ENCODE measurements at places on chromosomes 1 and 21.

GRCh38 chr1:35079003-35079930 is at the start of gene ZMYM1:
TSS of gene ZMYM1 (plus strand) at chr1:35079385. CDS start at chr1:35093988, 14,603 bp downstream.
- peak; percentile 86 for ATAC-seq

DNA sequence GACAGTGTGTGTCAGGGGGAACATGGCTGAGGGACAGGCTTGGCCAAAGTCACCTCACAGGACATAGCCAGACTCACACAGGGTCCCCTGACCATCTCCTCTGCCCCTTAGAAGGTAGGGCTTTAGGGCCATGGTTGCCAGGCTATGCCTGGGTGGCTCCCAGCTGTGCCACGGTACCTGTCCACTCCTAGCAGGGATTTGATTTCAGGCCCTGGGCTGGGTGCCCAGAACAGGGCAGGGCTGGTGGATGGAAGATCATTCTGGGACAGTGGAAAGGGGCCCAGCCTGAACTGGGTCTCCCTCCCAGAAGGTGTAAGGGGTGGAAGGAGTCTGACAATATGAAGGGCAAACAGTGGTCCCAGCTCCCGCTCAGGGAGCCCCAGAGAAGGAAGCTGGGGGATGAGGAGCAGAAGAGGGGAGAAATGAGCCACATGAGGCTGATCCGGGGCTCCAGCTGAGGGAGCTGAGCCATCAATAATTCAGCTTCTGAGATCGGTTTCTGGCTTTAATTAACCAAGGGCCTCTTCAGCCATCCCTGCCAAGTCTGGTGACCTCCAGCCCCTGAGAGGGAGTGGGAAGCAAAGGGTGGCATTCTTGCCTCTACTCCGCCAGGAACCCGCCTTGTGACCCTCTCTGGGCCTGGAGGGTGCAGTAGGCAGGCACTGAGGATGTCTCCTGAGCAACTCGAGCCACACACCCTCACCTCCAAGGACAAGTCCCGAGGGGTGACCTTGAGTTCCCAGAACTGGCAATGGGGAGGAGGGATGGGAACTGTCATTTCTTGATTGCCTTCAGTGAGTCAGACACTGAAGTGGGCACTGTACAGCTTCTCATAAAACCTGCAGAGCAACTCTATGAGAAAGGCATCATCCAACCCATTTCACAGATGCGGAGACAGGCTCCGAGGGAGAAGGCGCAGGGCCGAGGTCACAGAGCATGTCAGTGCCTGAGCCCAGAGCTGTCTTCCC is 2.1 kb downstream of the CD164L2 start:
- peak; percentile 70 for ATAC-seq

GRCh38 chr1:43982808-43983207 is 3.8 kb downstream of the B4GALT2 start:
- ATAC-seq: no peak

DNA sequence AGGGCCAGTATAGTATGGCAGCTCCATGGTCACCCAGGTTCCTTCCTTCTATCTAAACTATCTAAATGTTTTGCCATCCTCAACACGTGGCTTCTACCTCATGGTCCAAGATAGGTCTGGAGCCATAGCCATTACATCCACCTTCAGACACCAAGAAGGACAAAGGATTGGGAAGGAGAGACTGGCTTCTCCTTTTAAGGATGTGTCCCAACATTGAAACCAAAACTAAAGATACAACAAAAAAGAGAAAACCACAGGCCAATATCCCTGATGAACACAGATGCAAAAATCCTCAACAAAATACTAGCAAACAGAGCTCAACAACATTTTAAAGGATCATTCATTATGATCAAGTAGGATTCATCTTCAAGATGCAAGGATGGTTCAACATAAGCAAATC is 24.8 kb downstream of the HSD11B1 start:
- ATAC-seq: no peak

DNA sequence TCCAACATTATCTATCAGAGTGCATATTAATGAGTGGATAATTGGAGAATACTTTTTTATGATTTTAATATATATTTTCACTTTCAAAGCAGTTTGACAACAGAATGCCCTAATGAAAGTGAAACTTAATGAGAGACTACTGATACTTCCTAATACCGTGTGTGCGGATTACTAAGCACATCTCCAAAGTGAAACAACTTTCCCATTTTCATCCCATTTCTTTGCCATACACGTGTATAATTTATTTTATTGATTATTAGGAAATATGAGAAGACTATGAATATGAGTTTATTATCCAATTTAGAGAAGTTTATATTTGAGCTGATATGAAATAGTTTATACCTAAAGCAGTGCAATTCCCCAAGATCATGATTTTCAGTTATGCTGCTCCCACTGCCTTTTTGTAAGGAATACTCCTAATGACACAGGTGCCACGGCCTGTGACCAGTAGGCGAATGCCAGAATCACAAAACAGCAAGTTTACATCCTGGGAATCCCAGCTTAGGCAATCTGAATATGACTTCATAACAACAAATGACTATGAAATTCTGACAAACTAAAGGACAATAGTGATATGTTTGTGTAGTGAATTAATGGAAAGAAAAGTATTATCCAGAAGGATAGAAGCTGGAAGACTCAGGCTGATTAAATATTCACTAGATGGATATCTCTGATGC is 202.9 kb downstream of the NCAM2 start:
- no peak for ATAC-seq

DNA sequence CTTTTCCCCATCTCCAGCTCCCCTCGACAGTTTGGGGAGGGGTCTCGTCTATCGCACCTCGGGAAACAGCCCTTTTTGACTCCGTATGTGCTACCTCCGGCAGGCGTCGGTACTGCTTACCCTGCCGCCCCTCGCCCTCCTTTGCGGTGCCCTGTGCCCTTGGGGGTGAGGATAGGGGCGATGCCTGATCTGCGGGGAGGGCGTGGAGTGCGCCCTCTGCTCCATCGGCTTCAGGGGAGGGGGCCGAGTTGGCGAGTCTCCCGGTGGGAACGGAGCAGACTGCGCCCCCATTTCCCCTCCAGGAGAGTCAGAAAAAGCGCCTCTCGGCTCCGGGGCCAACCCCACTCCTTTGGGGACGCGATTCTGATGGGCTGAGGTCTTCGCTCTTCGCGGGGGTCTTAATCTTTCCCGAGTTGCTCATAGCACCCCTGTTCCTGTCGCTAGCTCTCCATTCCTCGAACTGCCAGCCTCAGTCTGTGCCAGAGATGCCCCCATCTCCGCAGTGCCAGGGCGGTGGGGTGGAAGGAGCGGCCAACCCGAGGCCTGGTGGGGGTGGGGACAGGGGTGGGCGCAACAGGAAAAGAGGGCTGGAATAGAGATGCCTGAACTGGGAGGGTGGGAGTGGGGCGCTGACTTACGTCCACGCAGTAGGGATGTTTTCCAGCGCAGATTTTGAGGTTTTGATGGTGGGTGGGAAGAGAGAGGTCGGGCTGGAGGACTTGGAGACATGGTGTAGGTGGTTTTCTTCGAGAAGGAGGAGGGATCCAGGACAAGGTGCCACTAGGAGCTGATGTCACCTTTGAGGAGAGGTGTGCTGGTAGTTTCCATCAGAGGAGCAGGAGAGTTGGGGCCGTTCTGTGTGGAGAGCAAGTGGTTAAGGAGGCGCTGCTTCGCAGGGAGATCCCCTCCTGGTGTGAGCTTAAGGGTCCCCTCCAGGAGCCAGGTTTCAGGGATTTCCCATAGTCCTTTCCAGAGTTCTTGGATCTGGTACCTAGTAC is 674 bp downstream of the PPFIA4 start:
- ATAC-seq: peak; percentile 33

DNA sequence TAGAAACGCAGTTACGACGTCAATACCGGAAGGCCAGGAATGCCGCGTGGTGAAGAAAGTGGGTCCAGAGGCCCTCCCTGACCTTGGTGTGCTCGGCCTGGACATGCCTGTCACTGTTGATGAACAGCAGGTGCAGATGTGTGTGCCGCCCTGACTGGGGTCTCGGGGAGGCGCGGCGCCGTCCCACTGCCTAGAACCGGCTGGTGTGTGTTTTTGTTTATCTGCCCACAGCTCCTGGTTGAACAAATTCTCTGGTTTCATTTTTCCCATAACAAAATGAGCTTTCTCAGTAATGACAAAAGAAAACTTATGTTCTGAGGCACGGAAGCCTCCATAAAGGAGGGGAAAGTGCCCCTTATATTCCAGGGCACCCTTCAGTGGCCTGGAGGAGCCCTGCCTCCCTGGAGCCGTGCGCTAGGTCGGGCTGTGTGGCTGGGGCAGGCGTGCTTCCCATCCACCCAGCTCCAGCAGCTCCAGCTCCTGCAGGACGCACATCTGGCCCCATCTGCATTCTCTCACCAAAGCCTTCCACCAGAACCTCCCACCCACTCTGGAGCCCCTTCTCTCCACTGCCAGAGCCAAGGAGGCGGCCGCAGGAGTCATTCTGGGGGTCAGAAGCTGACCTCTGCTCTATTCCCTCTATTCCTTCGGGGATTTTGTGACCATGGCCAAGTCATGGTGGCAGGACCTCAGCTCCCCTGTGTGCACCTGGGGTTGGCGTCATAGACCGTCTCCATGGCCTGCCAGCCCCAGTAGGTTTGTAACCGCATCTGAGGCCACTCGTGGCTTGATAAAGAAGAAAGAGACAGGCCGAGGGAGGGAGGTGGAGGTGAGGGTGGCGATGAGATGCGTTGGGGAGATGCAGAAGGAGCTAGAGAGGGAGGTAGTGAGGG is 20.1 kb upstream of the COL18A1 start:
- ATAC-seq: no peak

GRCh38 chr21:36698981-36699545 is at the start of gene SIM2:
TSS of gene SIM2 (plus strand) at chr21:36699115. CDS start at chr21:36699747, 632 bp downstream.
- peak; percentile 74 for ATAC-seq

- ATAC-seq: no peak
These were observed 186.8 kb downstream of the SMYD3 start for GRCh38 chr1:246320286-246320685.

GRCh38 chr1:75768016-75768415 is 18.0 kb upstream of the RABGGTB start:
- no peak for ATAC-seq

DNA sequence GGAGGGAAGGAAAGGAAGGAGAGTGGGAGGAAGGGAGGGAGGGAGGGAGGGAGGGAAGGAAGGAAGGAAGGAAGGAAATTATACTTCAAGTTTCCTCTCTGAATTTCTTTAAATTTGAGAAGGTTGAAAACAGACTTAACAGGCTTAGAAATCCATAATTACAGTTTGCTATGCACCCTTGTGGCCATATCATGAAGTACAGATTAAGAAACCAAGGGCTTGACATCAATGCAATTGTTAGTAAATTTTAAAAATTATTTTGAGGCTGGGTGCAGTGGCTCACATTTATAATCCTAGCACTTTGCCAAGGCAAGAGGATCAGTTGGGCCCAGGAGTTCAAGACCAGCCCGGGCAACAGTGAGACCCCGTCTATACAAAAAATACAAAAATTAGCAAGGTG is 14.4 kb downstream of the ANP32E start:
- ATAC-seq: no peak

- no peak for ATAC-seq
These were observed 75.9 kb downstream of the PRDM2 start for GRCh38 chr1:13775916-13776315.

GRCh38 chr1:247357052-247357780 is 25.5 kb upstream of the ZNF496 start:
- ATAC-seq: no peak

DNA sequence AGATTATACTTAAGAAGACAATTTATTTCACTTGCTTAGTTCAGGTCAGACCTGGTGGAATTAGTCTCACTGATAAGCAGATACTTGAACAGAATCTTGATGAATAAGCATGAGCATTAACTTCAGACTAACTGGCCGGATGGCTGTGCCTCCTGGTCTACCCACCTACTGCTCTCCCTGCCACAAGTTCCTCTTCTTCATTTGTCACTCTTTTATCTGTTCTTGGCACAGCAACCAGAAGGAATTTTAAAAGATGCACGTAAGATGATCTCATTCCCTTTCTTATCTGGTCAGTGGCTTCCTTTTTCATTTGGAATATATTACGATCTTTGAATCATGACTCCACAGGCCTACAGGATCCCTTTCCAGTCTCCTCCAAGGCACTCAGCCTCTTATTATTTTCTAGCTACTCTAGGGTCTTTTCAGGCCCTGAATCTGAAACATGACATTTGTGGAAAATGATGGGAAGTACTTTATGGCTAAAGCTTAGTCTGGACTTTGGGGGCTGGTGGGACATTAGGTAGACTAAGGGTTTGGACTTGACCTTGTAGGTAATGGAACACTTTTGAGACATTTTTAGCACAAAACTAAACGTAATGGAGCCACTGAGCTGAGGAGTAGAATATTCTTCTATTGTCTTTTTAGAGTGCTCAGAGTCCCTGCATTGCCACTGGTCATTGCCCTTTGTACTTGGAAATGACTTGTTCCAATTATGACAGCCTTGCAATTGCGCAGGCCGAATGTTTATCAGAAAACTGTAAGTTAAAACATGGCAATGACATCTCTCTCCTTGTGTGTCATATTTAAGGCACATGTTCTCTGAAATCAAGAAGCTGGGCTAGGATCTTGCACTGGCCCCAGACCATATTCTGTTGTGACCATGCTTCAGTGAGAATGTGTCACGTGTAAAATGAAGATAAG is 16.0 kb downstream of the ST6GALNAC3 start:
- ATAC-seq: no peak

GRCh38 chr1:214542275-214543199 is 8.9 kb downstream of the PTPN14 start:
- ATAC-seq: peak; percentile 23

DNA sequence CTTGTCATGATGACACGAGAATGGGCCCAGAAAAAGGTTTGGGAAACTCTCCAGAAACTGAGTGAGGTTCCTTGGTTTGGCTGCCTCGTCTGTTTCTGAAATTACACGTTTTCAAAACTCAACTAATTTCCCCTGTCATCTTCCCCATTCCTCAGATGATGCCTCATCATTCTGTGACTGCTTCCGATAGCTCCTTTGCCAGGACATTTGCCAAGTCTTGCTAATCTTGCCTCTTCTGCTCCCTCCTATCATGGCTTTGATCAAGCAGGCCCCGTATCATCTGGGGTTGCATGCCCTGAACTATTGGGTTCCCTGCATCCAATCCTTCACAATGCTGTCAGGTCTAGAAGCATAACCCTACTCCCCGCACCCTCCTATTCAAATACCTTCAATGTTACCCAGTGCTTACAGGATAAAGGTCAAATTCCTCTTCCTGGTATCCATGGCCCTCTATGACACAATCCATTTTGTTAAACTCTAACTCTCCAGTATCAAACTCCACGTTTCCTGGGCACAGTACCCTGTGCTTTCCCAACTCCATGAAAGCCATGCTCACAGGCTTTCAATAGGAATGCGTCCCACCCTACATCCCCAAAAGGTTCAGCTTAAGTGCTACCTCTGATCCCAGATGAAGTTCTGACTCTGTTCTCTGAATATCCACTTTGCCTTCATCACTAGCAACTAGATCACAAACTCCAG is 22.2 kb upstream of the TMEM200B start:
- ATAC-seq: peak; percentile 24

DNA sequence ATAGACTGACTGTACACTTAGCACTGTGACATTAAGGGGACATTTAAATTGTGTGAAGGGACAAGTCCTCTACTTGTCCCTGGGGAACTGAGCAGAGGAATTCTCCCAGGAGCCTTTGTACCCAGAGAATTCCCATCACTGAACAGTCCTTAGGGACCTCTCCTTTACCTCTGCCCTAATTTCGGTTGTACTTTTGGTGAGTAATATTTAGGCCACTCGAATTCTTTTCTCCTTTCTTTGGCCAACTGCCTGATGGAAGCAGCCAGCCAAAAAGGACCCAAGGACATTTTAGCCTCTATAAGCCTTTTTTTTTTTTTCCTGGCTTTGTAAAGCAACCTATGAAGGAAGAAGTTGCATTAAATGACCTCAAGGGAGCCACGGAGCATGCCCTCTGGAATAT is 71.5 kb downstream of the NR5A2 start:
- no peak for ATAC-seq
